ENCODE measurements at places on chromosomes 7 and 10.
A peak's percentile ranks its signal among the peaks of the same experiment; 100 is the strongest.

- DNase-seq, result no peak
Observed at GRCh38 chr7:116231543-116231942, 21.2 kb downstream of the TES start.

GRCh38 chr10:6173203-6173602 is 29.5 kb upstream of the PFKFB3 start:
- DNase-seq, result peak; percentile 63

DNA sequence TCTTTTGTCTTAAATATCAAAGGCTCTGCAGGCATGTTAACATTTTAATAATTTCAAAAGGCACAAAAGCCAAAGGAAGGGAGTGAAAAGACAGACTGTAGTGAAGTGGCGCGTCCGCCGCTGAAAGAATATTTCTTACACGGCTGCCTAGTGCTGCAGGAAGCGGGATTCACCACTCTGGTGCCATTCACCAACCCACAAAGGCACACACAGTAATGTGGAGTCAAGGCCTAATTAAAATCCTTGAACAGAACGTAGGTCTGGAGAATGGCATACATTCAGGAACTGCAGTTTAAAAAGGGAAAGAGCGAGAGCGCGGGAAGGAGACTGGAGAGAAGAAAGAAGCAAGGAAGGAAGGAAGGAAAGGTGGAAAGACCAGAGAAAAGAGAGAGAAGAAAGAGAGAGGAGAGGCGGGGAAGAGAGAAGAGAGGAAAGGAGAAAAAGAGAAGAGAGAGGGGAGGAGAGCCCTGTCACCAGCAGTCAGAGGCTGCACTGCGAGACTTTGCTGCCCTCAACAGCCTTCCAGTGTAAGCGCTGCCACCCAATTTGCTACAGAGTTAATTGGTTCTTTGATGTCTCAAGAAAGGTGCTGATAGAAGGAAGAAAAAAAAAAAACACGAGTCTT is 554.0 kb downstream of the MDFIC start:
- DNase-seq, result peak; percentile 11

DNA sequence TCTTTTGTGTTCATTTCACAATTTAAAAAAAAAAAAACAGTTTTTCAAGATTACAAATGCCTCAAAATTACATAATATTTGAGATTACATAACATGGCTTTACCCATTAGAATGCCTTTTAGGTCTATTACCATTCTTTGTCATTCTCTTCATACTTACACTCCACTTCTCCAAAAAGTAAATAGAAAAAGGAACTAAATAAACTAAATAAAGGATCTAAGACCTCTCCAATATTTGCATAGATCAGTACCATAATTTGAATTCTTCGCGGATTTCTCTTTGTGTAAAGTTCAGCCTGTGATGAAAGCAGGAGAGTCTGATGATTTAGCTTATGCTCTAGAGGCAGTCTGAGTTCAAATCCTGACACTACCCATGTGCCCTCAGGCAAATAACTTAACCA is 56.4 kb upstream of the C1GALT1 start:
- no peak for DNase-seq

DNA sequence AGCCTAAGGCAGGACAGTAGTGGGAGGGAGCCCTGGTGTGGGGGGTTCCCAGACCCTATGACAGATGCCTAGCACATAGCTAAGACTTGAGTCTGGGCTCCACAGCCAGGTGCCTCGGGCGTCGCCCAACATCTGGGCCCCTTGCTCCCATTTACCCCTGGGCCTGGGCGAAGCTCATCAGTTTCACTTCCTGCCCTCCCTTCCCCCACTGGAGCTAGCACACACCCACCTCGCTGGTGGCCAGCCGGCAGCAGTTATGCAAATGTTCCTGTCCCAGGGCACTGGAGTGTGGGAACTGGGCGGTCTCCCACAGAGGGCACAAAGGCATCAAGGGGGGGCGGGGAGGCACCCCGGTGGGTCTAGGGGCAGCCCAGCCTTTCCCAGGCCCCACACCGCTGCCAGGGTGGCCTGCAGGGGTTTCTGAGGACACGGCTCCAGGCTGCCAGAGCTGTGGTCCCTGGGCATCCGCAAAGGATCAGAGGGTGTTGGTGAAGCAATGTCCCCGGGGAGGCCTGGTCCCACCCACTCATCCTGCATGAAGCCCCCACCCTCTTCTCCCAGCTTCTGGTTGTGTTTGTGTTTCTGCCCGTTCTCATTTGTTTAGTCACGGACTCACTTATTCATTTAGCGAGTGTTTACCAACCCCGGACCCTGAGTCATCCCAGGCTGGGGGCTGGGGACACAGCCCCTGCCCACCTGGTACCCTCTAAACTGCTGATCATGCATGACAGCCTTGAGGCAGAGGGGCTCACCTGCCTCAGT is 20.4 kb downstream of the SH2B2 start:
- peak; percentile 23 for DNase-seq

DNA sequence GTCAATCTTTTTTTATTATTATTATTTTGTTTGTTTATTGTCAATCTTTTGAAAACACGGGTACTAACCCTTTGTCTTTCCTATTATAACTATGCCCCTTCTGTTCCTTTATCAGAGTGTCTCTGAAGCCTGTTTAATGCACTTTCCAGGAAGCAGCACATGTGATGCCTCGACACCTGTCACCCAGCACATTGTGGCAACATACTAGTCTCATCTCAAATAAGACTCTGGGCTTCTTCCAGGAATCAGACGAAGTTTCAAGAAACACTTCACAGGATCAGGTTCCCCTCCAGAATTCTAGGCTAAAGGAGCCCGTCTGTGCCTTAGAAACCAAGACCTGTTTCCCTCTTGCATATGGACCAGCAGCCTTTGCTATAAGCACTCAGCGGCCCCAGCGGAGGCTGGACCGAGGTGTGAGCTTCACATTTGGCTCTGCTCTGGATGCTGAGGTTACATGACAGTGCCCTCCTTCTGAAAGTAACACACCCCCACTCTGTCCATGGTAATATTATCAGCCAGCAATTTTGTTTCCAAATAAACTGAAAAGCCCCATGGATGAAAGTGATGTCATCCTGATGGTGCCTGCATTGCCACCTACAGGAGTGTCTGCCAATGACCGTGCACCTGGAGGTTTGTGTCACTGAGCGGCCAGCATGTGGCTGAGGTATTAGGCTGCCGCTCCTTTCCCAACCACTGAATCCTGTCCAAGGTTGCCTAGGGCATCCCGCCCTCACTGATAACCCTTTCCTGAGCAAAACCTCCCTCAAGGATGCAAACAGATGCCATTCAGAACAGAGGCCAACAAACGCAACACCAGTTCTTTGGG is 38.1 kb downstream of the MKI67 start:
- no peak for DNase-seq

DNA sequence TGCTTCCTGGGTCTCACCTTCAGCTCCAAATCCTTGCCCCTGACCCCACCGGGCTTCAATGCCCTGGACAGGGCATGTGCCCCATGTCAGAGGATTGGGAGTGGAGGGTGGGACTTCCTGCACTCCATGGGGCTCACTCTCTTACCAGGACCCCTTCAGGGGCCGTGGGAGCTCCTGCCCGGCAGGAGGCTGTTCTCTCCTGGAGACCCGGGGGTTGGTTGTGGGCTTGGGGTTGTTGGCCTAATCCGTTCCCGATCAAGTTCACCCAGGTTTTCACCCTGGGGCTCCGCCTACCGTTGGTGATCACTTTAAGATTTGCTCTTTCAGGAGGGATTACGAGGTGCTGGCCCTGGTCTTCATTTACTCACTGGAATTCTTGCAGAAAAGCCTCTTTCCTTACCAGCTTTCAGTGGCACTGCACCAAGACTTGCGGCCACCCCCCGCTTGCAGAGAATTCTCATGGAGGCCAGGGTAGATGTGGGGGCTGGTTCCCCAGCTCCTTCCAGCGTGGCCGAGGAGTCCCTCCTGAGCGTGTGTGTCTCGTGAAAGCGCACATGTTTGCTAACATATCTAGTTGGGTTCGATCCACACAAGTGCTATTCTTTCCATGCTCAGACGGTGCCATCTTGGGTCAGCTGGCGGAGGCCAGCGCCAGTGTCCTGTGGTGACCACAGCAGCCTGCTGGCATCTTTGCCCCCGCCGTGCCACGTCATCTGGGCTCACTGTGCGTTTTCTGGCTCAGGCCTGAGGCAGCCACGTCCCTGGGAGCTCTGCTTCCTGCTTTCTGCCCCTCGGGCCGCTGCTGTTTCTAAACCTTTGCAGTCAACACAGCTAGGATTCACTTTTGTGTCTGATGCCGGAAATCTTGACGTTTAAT is 15.6 kb downstream of the PWWP2B start:
- DNase-seq, result no peak

DNA sequence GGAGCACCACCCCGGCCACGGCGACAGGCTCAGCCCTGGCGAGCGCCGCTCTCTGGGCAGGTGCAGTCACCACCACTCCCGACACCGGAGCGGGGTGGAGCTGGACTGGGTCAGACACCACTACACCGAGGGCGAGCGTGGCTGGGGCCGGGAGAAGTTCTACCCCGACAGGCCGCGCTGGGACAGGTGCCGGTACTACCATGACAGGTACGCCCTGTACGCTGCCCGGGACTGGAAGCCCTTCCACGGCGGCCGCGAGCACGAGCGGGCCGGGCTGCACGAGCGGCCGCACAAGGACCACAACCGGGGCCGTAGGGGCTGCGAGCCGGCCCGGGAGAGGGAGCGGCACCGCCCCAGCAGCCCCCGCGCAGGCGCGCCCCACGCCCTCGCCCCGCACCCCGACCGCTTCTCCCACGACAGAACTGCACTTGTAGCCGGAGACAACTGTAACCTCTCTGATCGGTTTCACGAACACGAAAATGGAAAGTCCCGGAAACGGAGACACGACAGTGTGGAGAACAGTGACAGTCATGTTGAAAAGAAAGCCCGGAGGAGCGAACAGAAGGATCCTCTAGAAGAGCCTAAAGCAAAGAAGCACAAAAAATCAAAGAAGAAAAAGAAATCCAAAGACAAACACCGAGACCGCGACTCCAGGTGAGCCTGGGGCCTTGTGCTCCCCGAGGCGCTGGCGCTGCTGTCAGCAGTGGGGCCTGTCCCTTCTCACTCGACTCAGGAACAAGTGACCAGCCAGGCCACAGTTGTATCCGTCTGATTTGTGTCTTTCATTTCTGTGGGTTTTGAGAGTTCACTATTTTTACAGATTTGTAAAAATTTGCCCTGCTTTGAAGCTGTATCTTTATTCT is 117.7 kb downstream of the CYTH3 start:
- DNase-seq, result no peak

All from activated naive CD4-positive, alpha-beta T cell treated with Interleukin-2 at 50 U/mL for 16 hours (primary cell).